Stimulated activated CD4-positive, alpha-beta T cell treated with anti-CD3 and anti-CD28 coated beads, Interleukin-4, amount 100 ng/mL, for 48 hours (primary cell): ENCODE measurements at places on chromosomes 6 and 20.

DNA sequence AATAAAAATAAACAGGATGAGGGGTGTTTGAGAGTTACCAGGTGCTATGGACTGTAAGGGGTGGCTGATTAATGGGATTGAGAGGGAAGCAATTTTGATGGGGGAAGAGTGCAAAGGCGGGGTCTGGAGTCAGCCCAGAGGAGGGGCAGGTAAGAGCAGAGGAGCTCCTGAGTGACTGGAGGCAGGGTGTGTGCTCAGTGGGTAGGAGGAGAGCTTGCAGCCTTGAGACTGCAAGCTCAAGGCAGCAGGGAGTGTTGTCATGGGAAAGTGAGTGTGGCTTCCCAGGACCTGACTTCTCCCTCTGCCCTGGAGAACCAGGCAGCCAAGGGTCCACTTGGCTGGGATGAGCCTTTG is 54.2 kb downstream of the RAB44 start:
- DNase-seq: no peak

GRCh38 chr6:135972586-135972985 is 121.1 kb downstream of the PDE7B start:
- DNase-seq: no peak

GRCh38 chr6:163390770-163391169 is 23.7 kb upstream of the QKI start:
- no peak for DNase-seq

DNA sequence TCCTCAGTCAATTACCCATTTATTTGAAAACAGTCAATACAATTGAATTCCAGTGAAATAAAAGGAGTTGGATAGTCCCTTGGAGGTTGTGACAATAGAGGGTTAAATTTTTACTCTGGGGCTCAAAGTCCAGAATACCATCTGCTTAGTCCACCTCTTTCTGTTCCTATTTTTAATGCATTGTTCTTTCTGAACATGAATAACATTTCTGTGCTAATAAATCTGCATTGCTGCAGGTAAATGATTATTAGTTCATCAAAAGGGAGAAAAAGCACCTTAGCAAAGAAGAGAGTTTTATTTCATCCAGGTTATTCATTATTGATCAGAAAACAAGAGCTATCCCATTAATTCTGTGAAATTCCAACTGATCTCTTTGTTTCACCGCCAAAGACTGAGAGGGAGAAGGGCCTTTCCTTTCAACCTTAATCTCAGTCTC is 166.1 kb upstream of the OLIG3 start:
- DNase-seq: no peak

DNA sequence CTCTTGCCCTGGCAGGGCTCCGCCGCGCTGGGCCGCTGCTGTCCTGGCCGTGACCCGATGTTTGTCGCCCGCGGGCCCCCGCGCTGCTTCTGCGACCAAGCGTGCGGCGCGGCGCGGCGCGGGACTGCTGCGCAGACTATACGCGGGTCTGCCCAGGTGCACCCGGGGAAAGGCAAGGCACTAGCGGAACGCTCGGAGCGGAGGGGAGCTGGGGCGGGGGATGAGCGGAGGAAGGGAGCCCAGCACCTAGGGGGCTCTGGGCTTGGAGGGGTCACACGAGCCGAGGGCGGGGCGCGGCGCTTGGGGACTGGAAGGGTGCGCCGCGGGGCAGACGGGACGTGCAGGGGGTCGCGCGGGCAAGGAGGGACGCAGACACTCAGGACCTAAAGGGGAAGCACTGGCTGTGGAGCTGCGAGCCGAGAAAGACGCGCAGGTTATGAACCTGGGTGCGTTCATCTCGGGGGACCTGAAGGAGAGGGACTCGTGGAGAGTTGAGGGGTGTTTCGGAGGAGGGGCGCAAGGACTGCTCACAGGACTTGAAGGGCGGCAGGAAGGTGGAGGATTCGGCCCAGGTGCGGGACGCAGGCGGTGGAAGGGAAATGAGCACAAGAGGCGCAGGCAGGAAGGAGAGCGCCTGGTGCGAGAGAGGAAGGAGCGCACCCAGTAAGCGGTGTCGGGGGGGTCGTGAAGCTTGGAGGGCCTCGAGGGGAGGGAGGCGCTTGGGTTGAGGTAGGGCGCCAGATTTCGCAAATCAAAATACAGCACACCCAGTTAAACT is 40.8 kb upstream of the ZNFX1 start:
- DNase-seq: no peak

- DNase-seq: no peak
Measured at GRCh38 chr20:29325304-29325640, 1932.2 kb upstream of the DEFB115 start.

- no peak for DNase-seq
Measured at GRCh38 chr6:129749749-129750120, 39.8 kb upstream of the ARHGAP18 start.

- DNase-seq: no peak
Measured at GRCh38 chr20:62215020-62215990, 4.8 kb downstream of the HRH3 start.

DNA sequence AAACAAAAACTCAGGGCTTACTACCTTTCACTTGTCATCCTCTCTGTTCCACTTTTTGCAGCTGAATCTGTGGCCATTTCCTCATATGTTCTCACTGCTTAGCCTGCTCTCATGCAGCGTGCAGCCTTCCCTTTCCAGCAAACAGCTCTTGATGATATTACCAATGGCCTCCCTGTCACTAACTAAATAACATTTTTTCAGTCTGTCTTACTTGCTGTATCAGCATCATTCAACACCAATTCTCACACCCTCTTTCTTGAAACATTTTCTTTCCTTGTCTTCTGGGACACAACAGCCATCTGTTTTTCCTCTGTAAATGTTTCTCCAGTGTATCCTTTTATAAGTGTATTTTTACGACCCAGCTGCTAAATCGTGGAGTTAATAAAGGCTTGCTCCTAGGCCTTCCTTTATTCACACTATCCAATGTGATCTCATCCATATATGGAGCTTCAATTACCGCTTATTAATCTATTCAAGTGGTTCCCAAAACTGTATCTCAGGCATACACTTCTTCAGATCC is 523.6 kb upstream of the RNF217 start:
- DNase-seq: no peak

DNA sequence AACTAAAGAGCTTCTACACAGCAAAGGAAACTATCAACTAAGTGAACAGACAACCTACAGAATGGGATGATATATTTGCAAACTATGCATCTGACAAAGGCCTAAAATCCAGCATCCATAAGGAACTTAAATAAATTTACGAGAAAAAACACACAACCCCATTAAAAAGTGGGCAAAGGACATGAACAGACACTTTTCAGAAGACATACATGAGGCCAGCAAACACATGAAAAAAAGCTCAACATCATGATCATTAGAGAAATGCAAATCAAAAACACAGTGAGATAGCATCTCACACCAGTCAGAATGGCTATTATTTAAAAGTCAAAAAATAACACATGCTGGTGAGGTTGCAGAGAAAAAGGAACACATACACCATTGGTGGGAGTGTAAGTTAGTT is 24.5 kb downstream of the AGPAT4 start:
- DNase-seq: no peak

DNA sequence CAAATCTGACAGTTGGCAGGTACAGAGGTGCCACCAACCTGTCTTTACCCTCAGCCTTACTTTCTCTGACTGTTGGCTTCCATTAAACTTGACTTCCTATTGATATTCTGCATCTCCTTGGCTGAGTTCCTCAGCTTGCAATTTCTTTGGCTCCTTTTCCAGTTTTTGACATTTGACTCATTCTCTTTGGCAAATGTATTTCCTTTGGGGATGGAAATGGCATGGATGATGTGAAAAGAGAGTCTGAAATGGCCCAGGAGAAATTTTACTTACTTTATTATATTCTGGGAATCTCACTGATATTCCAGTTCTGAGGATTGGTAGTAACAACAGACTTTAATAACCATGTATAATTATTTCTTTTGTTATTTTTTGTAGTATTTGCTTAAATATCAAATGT is 255.2 kb downstream of the CD109 start:
- DNase-seq: no peak

DNA sequence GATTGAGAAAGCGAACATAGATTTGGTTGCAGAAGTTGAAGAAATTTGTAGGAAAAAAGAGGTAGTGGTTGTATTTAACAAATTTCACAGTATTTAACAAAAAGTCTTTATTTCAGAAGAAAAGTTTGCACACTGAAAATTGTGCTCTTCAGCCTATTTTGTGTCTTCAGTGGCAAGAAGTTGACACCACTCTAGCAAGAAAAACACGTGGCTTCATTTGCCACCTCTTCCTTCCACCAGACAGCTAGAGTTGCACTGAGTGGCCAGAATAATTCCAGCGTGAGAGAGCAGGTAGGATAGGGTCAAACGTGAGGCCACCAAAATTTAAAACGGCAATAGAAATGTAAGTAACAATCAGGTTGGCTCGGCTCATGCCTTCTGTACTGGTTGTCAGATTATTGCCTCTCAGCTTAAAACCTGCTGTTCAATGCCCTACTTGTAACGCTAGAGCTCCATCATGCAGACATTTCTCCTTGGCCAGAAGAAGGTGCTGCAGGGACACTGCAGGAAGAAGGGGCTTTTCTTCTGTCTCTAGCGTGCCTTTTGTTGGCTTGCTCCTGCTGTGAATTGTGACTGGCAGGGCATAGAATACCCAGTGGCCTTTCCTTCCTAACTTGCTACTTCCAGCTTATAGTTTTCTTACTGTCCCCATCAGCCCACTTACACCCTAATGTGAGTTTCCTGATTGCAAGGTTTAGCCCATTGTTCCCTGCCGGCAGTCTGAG is 12.1 kb downstream of the TRAPPC3L start:
- no peak for DNase-seq

DNA sequence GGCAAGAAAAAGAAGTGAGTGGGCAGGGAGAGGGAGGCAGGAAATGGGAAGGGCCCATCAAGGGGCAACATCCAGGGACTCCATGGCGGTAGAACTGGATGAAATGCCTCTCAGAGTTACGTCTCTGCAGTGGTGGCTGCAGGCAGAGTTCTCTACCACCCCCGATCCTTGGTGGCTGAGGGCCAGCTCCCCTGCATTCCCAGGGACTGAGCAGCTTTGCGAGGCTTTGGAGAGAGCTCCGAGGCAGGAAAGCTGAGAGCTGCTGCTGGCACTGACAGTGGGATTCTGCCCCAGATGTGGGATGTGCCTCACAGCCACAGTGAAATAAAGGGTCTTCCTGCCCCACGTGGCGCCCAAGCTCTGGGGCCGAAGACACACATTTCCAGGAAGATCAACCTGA is 236.6 kb downstream of the SLC24A3 start:
- no peak for DNase-seq

- DNase-seq: no peak
Measured at GRCh38 chr20:818001-818664, 15.4 kb upstream of the FAM110A start.

GRCh38 chr20:55632592-55632991 is 372.7 kb downstream of the CBLN4 start:
- no peak for DNase-seq

- no peak for DNase-seq
Measured at GRCh38 chr20:48704761-48705160, 123.0 kb downstream of the PREX1 start.

DNA sequence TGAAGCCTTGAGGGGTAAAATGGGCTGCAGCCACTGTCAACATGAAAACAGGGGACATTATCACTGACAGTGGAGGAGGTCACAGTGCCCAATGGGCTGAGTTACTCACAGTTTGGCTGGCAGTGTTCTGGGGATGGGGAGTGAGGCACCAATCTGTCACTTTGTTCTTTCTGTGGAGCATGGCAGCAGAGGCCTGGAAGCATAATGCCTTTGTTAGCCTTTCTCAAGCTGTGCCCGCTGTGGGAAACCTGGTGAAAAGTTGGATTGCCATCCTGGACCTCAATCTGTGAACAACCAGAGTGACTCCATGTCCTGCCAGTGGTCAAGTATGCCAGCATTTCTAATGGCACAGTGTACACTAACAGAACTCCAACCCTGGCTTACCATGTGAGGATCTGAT is 143.6 kb downstream of the OR2B2 start:
- no peak for DNase-seq

- DNase-seq: no peak
Measured at GRCh38 chr6:32815115-32815514, 1.7 kb downstream of the HLA-DOB start.

GRCh38 chr6:3026791-3027626 is 27.3 kb downstream of the NQO2 start:
- no peak for DNase-seq

DNA sequence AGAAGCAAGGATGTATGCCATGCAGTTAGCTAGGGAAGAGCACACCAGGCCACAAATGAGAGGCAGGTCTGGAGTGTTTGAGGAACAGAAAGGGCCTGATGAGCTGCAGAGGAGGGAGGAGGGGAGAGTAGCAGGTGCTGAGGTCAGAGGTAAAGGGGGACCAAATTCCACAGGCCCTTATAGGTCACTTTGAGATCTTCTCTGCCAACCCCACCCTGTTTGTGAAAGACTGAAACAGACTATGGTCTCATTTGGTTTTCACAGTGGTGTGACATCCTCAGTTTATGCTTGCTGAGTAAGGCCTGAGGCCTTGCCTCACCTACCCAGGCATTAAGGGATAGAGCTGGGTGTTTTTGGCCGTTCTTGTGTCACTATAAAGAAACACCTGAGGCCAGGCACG is 187.7 kb upstream of the MYLIP start:
- no peak for DNase-seq

DNA sequence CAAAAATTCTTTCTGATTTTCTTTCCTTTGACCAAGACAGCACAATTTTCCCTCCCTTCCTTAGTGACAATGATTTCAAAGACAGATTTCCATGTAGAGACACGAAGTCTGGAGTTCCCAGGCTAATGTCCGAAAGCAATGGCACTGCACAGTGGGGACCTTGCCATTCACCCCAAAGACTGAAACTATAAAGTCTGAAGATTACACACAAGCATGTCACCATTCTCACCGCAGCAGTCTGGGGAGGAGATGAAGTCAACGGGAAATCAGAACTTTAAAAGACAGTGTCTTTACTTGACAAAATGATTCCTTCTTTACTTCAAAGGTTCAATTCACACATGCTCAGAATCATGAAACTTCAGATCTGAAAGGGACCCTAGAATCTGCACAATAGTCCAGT is 8.3 kb downstream of the B4GALT5 start:
- no peak for DNase-seq

- no peak for DNase-seq
Measured at GRCh38 chr6:52377538-52378221, 15.7 kb downstream of the PAQR8 start.

GRCh38 chr6:75745404-75745803 is 3.6 kb upstream of the MYO6 start:
- DNase-seq: no peak

GRCh38 chr6:142861711-142862110 is 83.3 kb downstream of the HIVEP2 start:
- DNase-seq: no peak

DNA sequence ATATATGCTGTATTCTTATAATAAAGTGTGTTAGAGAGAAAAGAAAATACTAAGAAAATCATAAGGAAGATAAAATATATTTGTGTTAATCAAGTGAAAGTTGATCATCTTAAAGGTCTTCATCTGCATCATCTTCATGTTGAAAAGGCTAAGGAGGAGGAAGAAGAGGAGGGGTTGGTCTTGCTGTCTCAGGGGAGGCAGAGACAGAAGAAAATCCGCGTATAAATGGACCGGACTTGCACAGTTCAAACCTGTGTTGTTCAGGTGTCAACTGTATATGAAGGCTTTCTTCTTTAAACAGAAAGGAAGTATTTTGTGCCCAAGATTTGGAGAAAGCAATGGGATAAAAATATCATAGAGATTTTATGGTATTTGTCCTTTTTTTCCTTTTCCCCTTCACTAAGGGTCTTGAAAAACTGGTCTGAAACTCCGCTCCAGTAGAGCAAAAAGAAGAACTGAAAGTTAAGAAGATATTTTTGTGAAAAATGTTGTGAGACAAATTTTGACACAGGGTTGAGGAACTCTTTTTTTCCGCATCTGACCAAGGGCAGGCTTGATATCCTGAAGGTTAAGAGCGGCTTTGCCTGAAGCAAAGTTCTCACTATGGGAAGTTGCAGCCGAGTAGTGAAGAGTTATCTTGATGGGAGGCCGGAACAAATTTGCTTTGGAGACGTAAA is 350.7 kb downstream of the LAMA2 start:
- no peak for DNase-seq
